ENCODE measurements at places on chromosomes 7 and 10.
A peak's percentile ranks its signal among the peaks of the same experiment; 100 is the strongest.

DNA sequence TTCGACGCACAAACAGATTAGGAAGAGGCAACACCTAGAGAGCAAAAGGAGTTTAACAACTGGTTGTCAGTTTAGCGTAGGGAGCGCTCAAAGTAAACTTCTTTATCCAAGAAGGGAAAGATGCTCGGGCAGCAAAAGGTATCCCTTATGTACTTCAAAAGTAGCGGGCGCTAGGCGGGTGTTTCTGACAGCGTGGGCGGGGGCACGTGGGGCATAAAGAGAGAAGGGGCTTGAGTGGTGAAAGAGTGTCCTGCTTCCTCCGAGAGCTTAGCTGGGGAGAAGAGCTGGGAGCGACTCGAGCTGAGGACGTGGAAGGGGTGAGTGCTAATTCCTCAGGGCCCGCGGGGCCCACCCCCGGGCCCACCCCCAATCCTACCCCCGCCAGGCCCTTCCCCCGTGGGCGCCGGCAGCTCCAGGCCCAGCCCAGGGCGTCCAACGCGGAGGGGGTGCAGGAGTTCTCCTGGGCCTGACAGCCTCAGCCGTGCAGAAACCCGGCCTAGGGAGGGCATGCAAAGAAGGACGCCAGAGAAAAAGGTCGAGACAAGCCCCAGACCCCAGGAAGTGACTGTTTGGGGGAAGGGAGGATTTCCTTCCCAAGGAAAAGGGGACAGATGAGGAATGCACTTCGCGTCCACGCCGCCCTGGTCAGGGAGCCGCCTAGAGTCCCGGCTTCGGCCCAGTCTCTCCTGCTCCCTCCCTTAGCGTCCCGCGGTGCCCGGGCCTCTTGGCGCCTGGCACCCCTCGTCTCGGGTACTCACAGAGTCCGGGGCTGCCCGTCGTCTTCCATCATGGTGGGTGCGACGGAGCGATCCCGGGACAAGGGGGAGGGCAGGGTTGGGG lies 868 bp downstream of the TIAL1 start:
- peak; percentile 31 for DNase-seq

- DNase-seq: no peak
Observed at GRCh38 chr7:40330408-40330807, 195.6 kb downstream of the SUGCT start.

DNA sequence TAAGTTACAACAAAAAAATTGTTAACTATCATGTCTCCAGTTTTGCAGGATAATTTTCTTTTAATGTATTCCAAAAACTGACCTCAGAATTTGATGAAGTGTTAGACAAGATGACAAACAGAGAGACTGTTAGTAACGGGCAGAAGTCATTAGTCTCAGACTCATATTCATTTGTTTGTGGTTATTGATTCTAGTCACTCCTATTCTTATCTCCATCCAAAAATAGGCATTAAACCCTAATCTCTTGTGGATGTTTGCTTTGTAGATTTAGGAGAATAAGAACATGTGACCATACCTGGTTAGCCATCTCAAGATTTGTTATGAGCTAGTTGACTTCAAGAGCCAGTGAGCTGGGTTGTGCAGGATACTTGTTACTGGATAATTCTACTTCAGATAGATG lies 261.1 kb downstream of the AUTS2 start:
- no peak for DNase-seq

DNA sequence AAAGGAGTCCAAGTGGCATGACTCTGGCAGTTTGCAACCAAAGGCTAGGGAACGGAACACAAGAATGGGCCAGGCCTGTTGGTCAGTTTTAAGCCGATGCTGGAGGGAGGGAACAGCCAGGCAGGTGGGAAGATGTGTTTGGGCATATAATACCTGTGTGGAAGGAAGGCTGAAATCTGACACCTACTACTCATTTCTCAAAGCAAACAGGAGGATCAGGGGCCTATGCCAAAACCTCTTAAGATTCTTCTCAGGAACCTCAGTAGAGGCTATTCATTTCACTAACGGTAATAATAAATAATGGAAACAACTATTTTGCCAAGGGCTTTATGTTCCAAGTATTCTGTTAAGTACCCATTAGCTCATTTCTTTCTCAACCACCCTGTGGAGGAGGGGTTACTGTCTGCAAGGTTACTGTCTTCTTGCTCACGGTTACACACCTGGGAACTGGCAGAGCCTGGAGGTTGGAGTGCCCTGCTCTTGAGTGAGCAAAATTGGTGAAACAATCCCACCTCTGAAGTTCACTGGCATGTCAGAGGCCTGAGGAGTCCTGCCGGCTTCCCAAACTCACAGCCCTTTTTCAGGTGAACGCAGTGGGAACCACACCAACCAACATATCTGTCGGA lies 35.5 kb downstream of the GOT1 start:
- no peak for DNase-seq

GRCh38 chr10:50635286-50635685 lies 11.5 kb upstream of the SGMS1 start:
- no peak for DNase-seq

- no peak for DNase-seq
Observed at GRCh38 chr7:75038508-75038907, 35.1 kb downstream of the RCC1L start.

DNA sequence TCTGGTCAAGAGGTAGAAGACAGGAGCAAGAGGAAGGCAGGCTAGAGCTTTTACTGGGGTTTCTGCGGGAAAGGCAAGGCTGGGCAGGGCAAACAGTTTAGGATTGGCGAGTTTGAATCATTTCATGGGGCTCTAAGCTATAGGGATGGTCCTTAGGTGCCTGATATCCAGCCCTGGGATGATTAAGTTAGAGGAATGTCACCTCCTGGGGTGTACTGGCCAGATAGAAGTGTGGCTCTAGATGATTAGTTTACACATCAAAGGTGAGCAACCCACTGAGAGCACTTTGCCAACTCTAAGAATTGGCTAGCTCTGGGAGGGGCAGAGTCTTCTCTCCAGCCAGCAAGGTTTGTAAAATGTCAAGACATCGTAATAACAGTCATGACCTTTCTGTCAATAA lies 52.4 kb downstream of the ZNF365 start:
- no peak for DNase-seq

DNA sequence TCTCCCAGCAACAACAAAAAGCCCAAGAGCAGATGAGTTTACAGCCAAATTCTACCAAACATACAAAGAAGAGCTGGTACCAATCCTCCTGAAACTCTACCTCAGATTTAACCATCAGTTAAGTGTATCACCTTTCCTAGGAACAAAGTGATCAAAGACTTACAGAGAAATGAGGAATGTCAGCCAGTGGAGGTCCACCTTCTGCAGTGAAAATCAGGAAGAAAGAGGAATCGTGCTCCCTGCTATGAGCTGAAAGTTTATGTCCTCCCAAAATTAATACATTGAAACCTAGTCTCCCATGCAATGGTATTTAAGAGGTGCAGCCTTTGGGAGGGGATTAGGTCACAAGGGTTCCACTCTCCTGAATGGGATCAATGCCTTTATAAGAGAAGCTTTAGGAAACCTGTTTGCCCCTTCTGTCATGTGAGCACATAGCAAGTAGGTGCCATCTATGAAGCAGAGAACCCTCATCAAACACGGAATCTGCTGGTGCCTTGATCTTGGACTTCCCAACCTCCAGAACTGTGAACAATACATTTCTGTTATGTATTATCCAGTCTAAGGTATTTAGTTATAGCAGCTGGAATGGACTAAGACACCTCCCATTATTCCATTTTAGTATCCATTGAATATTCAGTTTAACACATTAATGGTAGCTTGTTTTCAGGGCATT lies 139.0 kb upstream of the FZD8 start:
- DNase-seq: no peak

- DNase-seq: no peak
Observed at GRCh38 chr10:123890226-123890625, 1.4 kb downstream of the CPXM2 start.

DNA sequence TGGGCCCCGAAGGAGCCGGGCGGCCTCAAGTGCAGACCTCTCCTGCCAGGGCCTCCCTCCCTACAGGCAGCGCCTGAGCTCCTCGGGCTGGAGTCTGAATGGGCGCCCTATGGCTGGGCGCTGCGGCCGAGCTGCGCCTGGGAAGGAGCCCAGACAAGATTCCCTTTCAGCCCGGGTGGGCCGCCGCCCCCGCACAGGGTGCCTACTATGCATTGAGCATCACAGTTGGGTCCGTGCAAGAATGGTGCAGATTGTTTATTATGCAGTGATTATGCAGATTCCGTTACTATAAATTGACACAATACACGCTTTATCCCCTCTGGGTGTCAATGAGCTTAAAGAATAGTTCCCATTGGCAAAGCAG lies 77.2 kb upstream of the PDGFA start:
- no peak for DNase-seq

- no peak for DNase-seq
Observed at GRCh38 chr7:101608772-101609713, 20.1 kb downstream of the MYL10 start.

DNA sequence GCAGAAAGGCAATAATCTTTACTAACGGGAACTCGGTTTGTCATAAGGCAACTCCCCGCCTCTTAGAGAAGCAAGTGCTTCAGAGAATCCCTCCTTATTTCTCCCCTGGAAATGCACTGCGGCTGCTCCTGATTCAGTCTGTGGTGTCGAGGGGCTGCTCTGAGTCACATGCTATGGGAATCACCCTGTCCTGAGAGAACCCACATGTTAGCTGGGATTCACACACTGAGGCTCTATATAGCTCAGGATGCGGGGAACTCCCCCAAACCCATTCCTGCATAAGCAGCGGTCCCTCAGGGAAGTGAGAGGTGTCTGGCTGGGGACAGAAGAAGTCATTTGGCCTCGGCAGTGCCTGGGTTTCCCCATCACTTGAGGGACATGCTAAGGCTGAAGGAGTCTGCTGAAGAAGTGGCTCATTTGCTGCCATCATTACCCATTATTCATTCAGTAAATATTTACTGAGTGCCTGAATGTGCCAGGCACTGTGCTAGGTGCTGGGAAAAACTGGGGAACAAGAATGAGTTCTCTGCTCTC lies 87.5 kb downstream of the ATXN7L1 start:
- no peak for DNase-seq

DNA sequence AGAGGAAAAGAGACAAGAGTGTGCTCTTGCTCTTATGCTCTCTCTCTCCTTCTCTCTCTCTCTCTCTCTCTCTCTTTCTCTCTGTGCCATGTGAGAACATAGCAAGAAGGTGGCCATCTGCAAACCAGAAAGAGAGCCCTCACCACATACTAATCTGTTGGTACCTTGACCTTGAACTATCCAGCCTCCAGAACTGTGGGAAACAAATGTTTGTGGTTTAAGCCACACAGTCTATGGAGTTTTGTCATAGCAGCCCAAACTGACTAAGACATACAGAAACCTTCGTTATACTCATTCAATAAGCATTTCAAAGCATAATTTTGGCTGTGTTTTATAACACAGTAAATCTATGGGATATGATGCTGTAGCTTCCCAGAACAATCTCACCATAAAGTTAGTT lies 56.4 kb upstream of the PLPP4 start:
- no peak for DNase-seq

DNA sequence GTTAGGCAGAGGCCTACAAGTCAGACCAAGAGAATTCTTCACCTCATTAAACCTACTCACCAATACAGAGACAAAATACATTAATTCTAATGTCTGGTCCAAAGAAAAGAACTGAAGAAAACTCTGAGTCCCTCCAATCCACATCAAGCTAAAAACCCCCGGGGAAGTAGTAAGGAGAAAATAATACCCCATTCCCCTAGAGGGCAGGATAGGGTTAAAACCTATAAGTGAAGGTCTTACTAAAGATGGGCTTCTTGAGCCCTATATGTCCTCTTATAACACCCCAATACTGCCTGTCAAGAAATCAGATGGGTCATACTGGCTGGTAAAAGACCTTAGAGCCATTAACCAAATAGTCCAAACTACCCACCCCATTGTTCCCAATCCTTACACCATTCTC lies 141.3 kb upstream of the TMEM106B start:
- DNase-seq: no peak

- no peak for DNase-seq
Observed at GRCh38 chr10:4024516-4025245, 239.7 kb upstream of the KLF6 start.

DNA sequence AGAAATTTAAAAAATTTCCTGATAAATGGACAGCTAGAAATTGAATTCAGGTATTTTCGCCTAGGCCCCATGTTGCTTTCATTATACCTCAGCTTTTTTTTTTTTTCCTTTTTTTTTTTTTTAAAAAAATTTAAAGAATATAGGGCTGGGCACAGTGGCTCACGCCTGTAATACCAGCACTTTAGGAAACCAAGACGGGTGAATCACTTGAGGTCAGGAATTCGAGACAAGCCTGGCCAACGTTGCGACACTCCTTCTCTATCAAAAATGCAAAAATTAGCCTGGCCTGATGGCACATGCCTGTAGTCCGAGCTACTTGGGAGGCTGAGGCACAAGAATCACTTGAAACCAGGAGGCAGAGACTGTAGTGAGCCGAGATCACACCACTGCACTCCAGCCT lies 334.0 kb downstream of the SORCS1 start:
- no peak for DNase-seq

- no peak for DNase-seq
Observed at GRCh38 chr10:12549297-12549696, 199.9 kb downstream of the CAMK1D start.

DNA sequence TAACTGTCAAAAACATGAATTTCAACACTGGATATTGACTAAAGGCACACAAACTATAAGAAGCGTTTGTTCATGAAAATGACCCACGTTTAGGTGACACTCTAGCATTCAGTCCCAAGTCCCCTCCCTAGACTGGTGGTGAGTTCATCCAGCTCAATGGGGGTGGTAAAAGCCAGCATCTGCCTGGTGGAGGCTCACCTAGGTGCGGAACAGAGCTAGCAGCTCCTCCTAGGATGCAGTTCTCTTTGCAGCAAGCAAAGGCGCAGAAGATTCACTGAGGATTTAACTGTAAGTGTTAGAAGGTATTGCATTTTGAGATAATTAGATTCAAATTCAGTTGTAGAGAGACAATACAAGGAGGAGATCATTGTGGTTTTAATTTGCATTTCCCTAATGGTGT lies 87.6 kb downstream of the VSTM2A start:
- DNase-seq: no peak

- DNase-seq: no peak
Observed at GRCh38 chr7:47336472-47337425, 245.2 kb downstream of the TNS3 start.

All from stimulated activated CD8-positive, alpha-beta memory T cell treated with anti-CD3 and anti-CD28 coated beads, Interleukin-2, amount 100 ng/mL, for 1 hour (primary cell).